CD4-positive, alpha-beta T cell (primary cell): ENCODE measurements at places on chromosomes 2 and 18.

DNA sequence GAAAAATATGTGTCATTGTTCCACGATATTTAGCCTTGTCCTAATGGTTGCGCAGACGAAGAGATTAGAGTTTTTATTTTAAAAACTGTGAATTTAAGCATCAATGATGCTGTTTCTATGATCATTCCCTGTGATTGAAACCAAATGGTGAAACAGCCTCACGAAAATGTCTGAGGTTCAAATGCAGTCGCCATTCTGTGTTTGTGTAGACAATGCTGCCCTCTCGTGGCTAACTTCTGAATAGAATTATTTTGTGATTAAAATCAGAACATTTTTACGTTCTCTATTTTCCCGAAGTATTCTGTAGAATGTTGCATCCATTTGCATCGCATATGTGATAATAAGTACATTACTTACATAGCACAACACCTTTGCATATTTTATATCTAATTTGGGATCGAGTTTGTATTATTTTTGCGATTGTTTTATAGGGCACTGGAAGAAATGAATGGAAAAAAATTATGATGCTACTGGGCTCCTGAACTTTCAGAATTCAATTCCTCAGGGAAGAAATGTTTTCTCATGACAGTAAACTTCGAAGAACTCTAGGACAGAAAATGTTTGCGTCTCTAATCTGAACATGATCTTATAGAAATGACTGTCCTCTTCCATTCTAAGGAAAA, 54.8 kb upstream of the CREB1 start:
- no peak for DNase-seq

- DNase-seq = no peak
Observed at GRCh38 chr18:77004555-77005380, 127.8 kb downstream of the MBP start.

- no peak for DNase-seq
Observed at GRCh38 chr2:46915281-46915810, at the start of gene MCFD2. TSS of gene MCFD2 (minus strand) at chr2:46915806. CDS start at chr2:46909171, 6,635 bp downstream.

DNA sequence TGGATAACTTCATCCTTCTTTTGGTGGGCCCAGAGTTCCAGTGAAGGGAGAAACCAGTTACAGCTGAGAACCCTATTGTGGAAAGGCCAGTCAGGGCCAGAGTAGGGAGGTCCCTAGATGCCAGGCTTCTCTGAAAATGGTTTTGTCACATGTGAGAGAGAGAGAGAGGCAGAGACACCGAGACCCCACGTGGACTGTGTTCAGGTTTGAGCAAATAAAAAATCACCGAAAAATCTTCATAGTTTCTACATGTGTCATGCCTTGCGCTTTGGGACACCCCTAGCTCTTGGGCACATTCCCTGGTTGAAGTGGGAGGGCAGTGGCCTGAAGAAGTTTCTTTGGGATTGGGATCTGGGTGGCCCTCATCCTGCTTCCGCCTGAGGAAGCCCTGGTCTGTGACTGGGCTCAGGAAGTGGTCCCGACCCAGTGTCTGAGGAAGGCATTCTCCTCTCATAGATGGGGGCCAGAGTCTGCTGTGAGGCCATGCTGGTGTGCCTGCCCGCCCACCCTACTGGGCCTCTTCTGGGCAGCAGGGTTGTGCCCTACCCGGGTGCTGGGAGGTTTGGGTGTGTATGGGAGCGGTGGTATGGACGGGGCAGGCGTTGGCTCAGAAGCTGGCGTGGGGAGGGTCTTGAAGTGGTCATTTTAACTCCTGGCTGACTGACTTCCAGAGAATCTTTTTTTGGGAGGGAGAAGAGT, 16.1 kb downstream of the NCK2 start:
- DNase-seq = no peak

- no peak for DNase-seq
Observed at GRCh38 chr2:232497348-232497747, 9.7 kb upstream of the ECEL1 start.

- DNase-seq = no peak
Observed at GRCh38 chr2:29950481-29950880, 29.1 kb upstream of the ALK start.

DNA sequence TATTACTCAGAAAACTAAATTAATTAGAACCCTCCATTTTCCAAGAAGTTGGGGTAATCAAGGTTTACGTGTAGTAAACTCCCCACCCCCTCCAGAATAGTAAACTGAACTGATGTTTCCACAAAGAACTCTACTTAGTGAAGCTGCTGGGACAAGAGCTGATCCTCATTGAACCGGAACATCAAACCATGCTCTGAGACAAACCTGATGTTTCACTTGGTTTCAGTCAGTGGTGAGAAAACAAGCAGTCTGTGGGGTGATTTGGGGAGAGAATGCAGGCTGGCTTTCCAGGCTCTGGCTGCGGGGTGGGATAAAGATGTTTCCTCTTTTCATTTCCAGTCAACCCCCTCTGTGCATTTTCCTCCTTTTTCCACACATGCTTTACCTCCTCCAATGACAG, 38.2 kb downstream of the CELF4 start:
- DNase-seq = no peak

DNA sequence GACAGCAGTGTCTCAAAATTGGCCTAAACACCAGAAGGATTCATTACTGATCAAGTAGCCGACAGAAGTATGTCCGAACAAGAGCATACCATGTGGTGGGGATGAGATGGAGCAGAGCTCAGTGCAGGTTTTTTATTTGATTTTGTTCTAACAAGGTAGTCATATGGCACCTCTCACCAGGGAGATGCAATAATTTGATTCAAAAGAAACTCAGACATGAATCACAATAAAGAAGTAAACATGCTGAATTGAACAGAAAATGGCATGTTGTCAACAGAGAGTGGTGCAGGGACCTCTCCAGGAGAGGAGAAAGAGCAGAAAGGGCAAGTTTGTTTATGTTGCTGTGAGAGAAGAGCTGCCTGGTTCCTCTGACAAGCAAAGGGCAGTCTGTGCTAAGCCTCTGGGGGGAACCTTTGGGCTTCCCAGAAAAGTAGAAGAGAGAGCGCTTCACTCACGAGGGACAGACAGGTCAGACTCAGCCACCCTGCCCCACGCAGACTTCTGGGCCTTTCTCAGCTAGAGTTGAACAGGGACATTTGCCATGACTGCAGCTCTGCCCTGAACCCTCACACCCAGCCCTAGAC, 351.3 kb upstream of the RAB12 start:
- no peak for DNase-seq

GRCh38 chr2:218986148-218986761, 1.3 kb upstream of the FEV start:
- DNase-seq = no peak

GRCh38 chr18:49811151-49811938, 2.0 kb downstream of the ACAA2 start:
- no peak for DNase-seq

DNA sequence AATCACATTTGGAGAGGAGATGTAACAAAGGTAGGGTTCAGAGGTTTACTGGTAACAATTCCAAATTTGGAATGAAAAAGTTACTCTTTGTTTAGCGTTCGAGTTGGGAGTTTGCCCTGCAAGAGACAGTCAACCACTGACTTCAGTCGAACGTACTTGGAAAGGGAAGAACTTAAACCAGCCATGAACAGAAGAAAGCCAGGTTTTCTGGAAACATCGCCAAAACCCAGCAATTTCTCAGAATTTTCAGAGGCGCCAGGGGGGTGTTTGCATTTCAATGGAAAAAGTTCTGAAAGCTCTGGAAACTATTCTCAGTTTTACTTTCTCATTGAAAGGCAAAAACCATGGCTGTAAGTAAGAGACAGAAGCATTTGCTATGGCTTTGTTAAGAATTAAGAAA, 28.5 kb upstream of the AQP4 start:
- DNase-seq = no peak

DNA sequence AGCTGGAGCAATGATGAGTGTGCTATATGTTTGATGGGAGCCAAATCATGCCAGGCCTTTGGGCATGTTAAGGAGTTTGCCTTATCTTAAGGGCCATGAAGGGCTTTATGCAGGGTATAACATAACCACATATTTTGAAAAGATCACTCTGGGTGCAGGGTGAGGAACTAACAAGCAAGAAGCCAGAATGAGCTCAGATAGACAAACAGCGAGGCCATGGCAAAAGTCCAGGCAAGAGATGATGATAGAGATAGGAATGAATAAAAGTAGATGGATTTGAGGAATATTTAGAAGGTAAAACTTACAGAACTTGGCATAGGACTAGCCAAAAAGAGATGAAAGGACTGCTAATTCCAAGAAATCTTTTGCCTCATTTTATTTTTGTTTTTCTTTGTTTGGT, 6.7 kb downstream of the GALNT3 start:
- DNase-seq = no peak
